ENCODE measurements at places on chromosomes 6 and 20.
A peak's percentile ranks its signal among the peaks of the same experiment; 100 is the strongest.

DNA sequence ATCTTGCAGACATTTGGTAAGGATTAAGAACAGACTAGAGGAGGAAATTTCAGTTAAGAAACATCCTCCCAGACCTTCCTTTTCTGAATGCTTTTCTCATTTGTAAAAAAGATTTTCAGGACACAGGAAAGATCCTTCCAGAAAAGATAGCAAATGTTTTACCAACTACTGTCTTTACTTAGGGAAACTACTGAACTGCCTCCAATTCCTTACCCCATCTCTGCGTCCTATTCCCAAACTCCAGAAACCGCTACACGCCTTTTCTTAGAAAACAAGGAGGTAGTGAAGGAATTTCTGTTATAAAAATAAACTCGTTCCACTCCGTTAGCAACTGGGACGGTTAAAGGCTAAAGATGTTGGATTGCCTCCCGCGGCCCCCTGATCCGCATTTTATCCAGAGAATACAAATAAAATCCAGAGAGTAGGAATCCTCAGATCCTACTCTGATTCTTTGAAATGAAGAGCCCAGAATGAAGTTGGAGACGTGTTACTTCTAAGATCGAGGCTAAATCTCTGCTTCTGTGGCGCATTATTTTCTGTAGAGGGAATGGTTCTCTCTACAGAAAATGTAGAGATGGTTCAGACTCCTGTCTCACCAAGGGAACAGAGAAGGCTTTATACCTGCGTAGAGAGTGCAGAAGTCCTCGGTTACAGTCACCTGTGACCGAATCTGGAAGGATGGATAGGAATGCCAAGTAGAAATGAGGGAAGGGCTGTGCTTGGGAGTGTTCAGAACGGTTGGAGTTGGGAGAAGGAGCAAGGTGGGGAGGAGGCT, 133.0 kb downstream of the GPX5 start:
- DNase-seq: no peak

DNA sequence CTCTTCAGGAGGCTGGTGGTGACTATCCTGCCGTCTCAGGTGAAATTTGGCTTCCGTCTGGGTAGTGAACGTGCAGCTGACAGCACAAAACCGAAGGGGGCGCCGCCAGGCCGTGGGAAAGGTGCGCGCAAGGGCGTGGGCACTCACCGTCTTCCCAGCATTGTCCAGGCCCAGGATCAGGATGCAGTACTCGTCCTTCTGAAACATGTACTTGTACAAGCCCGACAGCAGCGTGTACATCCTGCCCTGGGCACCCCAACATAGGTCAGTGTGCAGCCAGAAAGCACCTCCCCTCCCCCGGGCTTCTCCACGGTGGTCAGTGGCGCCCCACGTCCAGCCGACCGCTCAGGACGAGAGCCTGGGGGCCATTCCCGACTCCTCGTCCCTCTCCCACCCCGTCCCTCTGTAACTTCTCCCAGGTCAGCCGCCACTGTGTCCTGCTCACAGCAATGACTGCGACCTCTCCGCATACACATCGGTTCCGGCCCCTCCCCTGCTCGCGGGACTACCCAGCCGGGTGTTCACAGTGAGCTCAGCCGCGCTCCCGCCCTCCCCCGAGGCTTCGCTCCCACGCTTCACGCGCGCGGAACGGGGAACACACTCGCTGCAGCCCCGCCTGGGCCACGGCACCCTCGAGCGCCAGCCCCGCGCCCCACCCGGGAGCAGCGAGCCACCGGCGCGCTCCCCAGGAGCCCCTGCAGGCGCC, 771 bp downstream of the ARFRP1 start:
- DNase-seq: no peak

DNA sequence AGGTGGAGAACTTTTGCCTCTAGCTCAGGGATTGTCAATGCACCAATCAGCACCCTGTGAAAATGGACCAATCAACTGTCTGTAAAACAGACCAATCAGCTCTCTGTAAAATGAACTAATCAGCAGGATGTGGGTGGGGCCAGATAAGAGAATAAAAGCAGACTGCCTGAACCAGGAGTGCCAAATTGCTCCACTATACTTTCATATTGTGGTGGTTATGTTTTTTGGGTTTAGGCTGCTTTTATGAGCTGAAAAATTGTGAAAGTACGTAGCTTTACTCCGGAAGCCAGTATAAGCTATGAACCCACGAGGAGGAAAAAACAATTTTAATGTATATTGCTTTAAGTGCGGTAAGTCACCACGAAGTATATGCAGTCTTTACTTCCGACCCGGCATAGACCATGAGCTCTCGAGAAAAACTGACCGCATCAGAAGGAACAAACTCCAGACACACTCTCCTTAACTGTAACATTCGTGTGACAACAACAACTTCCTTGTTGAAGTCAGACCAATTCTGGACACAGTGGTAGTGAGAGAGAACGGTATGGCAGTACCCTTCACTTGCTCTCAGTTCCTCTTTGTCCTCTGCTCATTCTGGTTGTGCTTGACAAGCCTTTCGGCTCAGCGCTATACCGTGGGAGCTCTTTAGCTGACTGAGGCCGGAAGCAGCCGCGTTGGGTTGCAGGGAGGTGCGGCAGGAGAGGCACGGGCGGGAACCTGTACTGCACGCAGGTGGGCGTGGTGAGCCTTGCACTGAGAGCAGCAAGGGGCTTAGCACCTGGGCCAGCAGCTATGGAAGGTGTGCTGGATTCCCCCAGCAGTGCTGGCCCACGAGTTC, 81.9 kb upstream of the E2F3 start:
- DNase-seq: no peak

- no peak for DNase-seq
Measured at GRCh38 chr6:79813854-79814709, 133.3 kb downstream of the ELOVL4 start.

- no peak for DNase-seq
Measured at GRCh38 chr20:5722927-5723326, 27.3 kb upstream of the SHLD1 start.

GRCh38 chr6:150755042-150755441, 110.5 kb upstream of the MTHFD1L start:
- no peak for DNase-seq

- DNase-seq: no peak
Measured at GRCh38 chr6:123965894-123966293, 162.2 kb downstream of the NKAIN2 start.

- DNase-seq: peak; percentile 60
Measured at GRCh38 chr20:45406260-45407066, 1.6 kb upstream of the DBNDD2 start.

DNA sequence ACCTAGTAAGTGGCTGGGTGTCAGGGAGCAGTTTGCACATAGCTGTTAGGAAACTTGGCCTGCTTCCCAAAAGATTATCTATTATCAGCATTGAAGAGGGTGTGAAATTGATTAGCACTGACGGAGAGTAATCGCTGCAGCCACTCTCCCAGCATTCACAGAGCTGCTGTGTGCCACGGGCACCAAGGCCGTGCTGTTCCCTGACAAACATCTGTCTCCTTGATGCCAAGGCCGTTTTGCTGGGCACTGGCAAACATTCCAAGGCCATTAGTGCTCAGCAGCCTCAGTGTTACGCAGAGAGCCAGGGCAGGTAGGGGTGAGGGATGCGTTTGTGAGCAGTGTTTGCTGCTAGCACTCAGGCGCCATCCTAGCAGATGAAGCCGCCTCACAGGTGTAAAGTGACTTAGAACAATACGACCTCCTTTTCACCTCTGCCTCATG, 57.7 kb upstream of the VSTM2L start:
- DNase-seq: no peak

- no peak for DNase-seq
Measured at GRCh38 chr20:35695245-35695749, 3.9 kb downstream of the NFS1 start.
